ENCODE measurements at places on chromosomes 1 and 21. TPM values are rescaled to one million over a fixed set of nuclear protein-coding genes. Genes with fewer than 3 reads are reported as not detected.

PDC gene
- 0.33 TPM for polyA plus RNA-seq

C1orf226 gene
- polyA plus RNA-seq = 18.0 TPM

DNA sequence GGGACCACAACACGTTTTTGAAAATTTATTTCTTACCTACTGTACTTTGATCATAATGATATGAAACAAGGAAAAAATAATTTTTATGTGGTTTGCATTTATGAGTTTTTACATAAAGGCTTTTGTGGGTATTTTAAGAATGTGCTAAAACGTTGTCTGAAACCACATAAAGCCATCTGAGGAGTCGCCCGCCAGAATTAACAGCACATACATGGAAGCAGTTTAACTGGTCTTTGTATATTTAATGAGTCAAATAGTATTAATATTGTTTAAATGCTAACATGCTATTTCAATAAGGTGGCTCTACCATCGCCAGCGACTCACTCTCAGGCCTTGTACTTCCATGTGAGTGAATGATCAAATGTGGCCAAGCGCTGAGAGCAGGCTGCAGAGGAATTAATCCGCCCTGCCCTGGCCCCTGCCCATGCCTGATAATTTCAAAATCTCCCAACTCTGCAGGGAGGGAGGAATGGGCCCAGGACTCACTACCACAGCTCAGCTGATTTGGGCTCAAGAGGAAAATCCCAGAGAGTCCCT, 49.6 kb downstream of the SLC66A1 start:
- no peak for DNase-seq

DNA sequence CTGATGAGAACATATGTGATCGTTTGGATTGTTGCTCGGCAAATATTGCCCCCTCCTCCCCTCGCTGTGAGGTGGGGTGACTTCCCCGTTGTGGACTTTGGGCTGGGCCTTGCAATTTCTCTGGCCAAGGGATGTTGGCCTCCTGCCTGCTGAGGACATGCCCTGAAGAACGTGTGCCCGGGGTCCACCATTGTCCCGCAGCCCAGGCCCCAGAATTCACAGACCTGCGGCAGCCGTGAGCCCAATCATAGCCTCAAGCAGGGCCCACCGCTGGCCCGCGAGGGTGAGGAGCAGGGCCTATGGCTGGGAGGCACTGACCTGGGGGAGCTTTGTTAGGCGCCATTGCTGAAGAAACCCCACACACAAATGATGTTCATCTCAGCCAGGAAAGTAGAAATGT, 58.3 kb upstream of the ACTRT2 start:
- DNase-seq = no peak

Measured in renal pelvis (tissue), 12 donors.